ENCODE measurements at places on chromosomes 6 and 20. TPM values are rescaled to one million over a fixed set of nuclear protein-coding genes. Genes with fewer than 3 reads are reported as not detected.

Gene ADGRF1
- not detected for total RNA-seq

Gene RIPOR2
- 5.7 TPM for total RNA-seq

Gene FOXA2
- total RNA-seq, result not detected

Gene CTCFL
- not detected for total RNA-seq

Gene ZNF341
- 2.4 TPM for total RNA-seq

Gene SNPH
- 12.2 TPM for total RNA-seq

Gene NFS1
- 67.1 TPM for total RNA-seq

Gene SLPI
- not detected for total RNA-seq

Gene SIRPB2
- 6.9 TPM for total RNA-seq

Gene FAM83D
- total RNA-seq, result 0.49 TPM

Gene PAK5
- not detected for total RNA-seq

DNA sequence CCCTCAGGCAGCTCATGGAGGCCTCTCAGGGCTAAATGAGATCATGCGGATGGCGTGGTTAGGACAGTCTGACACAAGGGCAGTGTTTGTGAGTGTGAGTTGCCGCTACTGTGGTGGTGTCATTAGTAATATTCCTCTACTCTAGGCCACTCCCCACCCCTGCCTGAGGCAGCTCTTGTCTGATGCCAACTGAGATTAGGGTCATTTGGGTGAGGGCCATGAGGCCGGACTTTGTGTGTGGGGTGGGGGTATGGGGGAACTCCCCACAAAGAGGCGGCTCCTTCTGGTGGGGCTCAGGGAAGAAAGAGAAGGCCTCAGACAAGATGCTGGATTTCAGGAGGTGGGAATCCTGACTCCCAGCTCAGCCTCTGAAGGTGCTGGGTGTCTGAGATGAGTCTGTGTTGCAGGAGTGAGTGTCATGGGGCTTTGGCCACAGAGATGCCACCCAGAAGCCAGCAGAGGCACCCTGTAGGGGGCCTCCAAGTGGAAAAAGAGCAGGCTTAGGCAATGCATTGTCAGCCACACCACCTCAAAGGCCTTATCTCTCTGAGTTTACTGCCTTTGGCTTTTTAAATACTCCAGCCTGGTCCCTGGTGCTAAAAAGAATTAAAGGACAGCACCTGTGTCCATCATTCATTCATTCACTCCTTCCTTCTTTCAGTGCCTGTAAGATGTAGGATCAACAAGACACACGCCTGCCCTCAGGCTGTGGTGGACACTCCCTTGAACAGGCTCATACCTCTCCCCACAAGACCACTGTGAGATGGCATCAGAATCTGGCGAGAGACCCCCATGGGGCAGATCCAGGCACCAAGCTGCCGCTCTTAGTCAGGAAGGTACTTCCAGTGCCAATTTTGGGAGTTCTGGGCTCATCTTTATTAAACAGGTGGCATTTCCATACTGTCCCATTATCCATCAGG, 175.2 kb downstream of the MRPL14 start:
- peaks cover 6% of the 10 kb centered on the region for H3K4me1 ChIP-seq
- no peaks in the 10 kb centered on the region for H3K27me3 ChIP-seq
- DNase-seq, result no peak
- H3K27ac ChIP-seq, result peak overlapping the region; percentile 49
- H3K36me3 ChIP-seq, result no peaks in the 10 kb centered on the region
- no peak overlapping the region for H3K4me3 ChIP-seq

DNA sequence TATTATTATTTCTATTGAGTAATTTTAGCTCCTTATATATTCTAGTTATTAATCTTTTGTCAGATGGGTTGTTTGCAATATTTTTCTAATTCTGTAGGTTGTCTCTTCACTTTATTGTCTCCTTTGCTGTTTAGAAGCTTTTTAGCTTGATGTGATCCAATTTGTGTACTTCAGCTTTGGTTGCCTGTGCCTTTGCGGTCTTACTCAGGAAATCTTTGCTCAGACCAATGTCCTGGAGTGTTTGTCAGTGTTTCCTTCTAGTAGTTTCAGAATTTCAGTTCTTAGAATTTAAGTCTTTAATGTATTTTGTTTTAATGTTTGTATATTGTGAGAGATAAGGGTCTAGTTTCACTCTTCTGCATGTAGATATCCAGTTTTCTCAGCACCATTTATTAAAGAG, 916.0 kb upstream of the EYS start:
- DNase-seq, result no peak
- no peaks in the 10 kb centered on the region for H3K27me3 ChIP-seq
- no peak overlapping the region for H3K27ac ChIP-seq
- no peak overlapping the region for H3K4me3 ChIP-seq
- H3K4me1 ChIP-seq, result no peaks in the 10 kb centered on the region

DNA sequence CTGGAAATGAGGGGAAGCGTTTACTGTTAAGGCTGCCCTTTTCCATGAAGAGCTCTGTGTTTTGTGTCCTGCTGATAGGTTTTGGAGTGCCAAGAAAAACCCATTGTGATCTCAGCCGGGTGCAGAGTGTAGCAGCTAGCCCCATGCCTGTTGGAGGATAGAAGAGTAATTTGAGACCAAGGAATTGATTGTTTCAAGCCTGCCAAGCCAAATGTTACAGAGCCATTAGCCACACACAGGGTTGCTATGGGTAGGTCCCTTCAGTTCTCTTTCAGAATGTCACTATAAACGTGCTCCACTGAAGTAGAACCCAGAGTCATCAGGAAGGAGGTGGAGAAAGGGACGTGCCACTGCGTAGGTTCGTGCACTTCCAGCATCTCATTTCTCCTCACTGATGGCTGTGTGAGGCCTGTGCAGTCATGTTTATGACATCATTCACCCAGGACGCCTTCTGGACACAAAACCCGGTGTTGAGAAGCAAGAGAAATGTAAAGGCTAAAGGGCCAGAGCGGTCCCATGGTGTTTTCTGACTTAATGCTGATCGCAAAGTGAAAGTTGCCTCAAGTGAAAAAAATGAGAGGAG, 6.6 kb downstream of the GMPR start:
- H3K27me3 ChIP-seq, result no peaks in the 10 kb centered on the region
- H3K4me3 ChIP-seq, result no peak overlapping the region
- H3K4me1 ChIP-seq, result peaks cover 50% of the 10 kb centered on the region
- H3K36me3 ChIP-seq, result peaks cover 31% of the 10 kb centered on the region
- H3K27ac ChIP-seq, result peak overlapping the region; percentile 89
- no peak for DNase-seq

DNA sequence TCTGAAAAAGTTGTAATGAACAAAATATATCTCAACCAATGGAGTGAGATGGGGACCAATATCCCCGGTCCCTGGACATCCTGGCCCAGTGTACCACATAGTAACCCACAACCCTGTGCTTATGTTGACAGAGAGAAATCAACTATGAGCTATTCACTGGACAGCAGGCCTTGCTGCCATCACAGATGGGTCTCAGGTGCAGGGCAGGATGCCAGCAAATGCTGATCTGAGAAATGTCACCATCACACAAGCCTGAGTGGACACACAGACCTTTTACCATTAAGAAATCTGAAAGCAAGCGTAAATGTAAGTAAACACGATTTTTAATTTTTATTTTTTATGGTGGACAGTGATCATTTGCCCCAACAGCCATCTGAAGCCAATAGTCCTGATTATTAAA, 9.1 kb downstream of the RPP40 start:
- no peaks in the 10 kb centered on the region for H3K27me3 ChIP-seq
- no peak overlapping the region for H3K27ac ChIP-seq

- H3K27me3 ChIP-seq, result no peaks in the 10 kb centered on the region
- H3K4me3 ChIP-seq, result no peak overlapping the region
- peaks cover 20% of the 10 kb centered on the region for H3K4me1 ChIP-seq
- no peaks in the 10 kb centered on the region for H3K36me3 ChIP-seq
Measured at GRCh38 chr6:131958542-131959470, 7.6 kb upstream of the CCN2 start.

DNA sequence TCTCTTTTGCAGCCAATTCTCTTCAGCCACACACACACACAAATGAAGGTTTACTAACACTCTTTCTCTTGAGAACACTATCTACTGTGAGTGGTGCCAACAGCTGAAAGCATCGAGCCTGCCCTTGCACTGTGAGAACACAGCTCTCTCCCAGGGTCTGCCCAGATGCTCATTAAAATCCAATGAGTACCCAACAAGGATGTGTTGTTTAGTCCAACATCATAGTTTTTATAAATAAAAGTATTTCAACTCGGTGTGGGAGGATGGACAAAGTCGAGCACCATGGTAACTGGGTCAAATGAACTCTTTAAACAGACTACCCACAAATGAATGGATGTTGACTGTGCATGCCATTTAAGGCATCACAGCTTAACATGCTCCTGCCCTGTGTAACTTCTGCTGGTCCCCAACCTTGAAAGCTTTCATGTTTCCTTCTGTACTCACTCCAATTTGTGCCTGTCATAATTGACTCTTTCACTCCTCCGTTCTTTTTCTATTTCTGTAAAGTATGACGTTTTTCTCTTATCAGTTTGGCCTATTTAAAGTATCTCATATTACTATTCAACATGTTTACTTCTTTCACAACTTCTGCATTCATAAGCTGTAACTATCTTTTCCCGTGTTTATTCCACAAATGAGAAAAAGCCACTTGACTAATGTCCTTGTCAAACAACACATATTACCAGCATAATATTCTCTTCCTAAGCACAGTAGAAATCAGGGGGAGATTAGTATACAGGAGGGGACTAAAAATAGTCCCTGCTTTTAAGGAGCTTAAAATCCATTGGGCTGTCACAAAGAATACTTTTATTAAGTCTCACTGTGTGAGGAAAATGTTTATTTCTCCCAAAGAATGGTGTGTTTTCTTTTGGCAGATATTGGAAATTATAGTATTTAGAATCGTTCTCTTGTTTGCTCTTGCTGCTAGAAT, 215.4 kb downstream of the RFPL4B start:
- H3K4me3 ChIP-seq, result no peak overlapping the region
- no peaks in the 10 kb centered on the region for H3K36me3 ChIP-seq
- no peak for DNase-seq
- no peaks in the 10 kb centered on the region for H3K27me3 ChIP-seq
- no peak overlapping the region for H3K27ac ChIP-seq

GRCh38 chr6:75528423-75528822, 34.8 kb upstream of the FILIP1 start:
- peaks cover 5% of the 10 kb centered on the region for H3K4me1 ChIP-seq
- no peak overlapping the region for H3K4me3 ChIP-seq
- no peak overlapping the region for H3K27ac ChIP-seq
- H3K27me3 ChIP-seq, result no peaks in the 10 kb centered on the region
- no peak for DNase-seq
- H3K36me3 ChIP-seq, result no peaks in the 10 kb centered on the region

DNA sequence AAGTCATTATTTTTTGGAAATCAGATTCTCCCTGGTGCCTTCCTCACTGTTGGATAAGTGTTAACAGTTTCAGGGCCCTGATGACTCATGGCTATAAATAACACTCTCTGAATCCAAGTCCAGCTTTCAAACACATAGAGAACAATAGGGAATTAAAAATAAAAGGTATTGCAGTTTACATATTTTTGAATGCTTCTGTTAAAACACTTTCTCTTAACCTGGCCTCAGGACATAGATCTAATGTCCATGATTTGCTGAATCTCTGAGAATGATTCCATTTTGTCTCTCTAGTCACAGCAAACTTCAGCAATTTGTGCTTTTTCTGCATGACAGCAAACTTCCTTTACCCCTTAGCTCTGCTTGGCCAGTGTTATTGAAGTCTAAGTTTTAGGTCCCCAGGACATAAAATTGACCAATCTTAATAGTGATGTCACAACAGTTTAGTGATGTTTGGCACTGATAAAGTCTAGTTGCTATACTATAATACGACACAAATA, 1192.4 kb upstream of the CITED2 start:
- H3K36me3 ChIP-seq, result no peaks in the 10 kb centered on the region
- no peaks in the 10 kb centered on the region for H3K27me3 ChIP-seq
- peaks cover 13% of the 10 kb centered on the region for H3K4me1 ChIP-seq
- peak overlapping the region; percentile 18 for H3K27ac ChIP-seq
- DNase-seq, result peak; percentile 15
- no peak overlapping the region for H3K4me3 ChIP-seq

- no peak overlapping the region for H3K27ac ChIP-seq
- no peaks in the 10 kb centered on the region for H3K4me1 ChIP-seq
- DNase-seq, result no peak
Measured at GRCh38 chr6:151576633-151577032, 82.8 kb downstream of the CCDC170 start.

GRCh38 chr20:59207742-59208357, 44.2 kb downstream of the ZNF831 start:
- peak; percentile 48 for DNase-seq
- no peak overlapping the region for H3K27ac ChIP-seq
- H3K4me3 ChIP-seq, result no peak overlapping the region
- H3K4me1 ChIP-seq, result peaks cover 29% of the 10 kb centered on the region
- H3K36me3 ChIP-seq, result no peaks in the 10 kb centered on the region

DNA sequence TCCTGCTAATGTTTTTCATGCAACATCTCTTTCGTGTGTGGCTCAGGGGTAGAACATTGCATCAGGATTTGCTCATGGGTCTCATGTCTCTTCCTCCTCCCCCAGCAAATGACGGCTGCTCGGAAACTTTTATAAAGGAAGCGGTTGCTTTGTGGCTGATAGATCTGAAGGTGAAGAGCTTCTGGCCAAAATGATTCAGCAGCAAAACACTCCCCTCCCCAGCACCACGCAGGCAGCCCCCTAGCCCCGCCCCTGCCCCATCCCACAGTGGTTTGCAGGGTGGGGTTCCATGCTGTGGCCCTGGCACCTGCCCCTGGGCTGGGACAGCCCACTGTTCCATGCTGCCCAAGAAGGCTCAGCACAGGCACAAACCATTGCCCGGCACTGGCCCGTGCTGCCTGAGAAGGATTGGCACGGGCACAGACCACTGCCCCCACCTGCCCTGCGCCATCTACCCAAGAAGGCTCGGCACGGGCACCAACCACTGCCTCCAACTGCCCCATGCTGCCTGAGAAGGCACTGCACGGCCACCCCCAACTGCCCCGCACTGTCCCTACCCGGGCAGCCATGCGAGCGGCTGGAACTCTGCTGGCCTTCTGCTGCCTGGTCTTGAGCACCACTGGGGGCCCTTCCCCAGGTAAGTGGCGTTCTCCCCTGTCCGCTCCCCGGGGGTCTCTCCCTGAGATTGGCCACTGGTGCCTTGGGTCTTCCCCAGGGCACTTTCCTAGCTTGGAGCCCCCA, at the start of gene CST7:
Gene CST7, plus strand, starts transcription at position 331 of the 741 bp plus-strand sequence. Its CDS starts 237 bp downstream, at position 568.
- no peak for DNase-seq
- no peaks in the 10 kb centered on the region for H3K4me1 ChIP-seq
- H3K4me3 ChIP-seq, result peak within 1 kb of the TSS; percentile 14

- H3K36me3 ChIP-seq, result no peaks in the 10 kb centered on the region
- peaks cover 5% of the 10 kb centered on the region for H3K27me3 ChIP-seq
- H3K4me3 ChIP-seq, result no peak overlapping the region
- no peaks in the 10 kb centered on the region for H3K4me1 ChIP-seq
Measured at GRCh38 chr20:64140956-64141355, 23.3 kb upstream of the MYT1 start.

- H3K27ac ChIP-seq, result no peak overlapping the region
- no peaks in the 10 kb centered on the region for H3K27me3 ChIP-seq
- no peak overlapping the region for H3K4me3 ChIP-seq
- DNase-seq, result no peak
Measured at GRCh38 chr6:49892280-49892679, 25.9 kb upstream of the CRISP1 start.

GRCh38 chr20:31716818-31717477, 5.7 kb downstream of the BCL2L1 start:
- peak overlapping the region; percentile 100 for H3K27ac ChIP-seq
- H3K27me3 ChIP-seq, result no peaks in the 10 kb centered on the region
- DNase-seq, result no peak
- no peak overlapping the region for H3K4me3 ChIP-seq
- peaks cover 44% of the 10 kb centered on the region for H3K36me3 ChIP-seq

GRCh38 chr6:51396583-51396982, 577.9 kb downstream of the TFAP2B start:
- no peak for DNase-seq
- no peaks in the 10 kb centered on the region for H3K36me3 ChIP-seq
- H3K4me3 ChIP-seq, result no peak overlapping the region
- H3K27me3 ChIP-seq, result no peaks in the 10 kb centered on the region
- no peak overlapping the region for H3K27ac ChIP-seq
- no peaks in the 10 kb centered on the region for H3K4me1 ChIP-seq

GRCh38 chr6:144730088-144730645, 445.0 kb downstream of the UTRN start:
- DNase-seq, result no peak
- H3K4me3 ChIP-seq, result no peak overlapping the region
- H3K4me1 ChIP-seq, result no peaks in the 10 kb centered on the region

Data from heart right ventricle (tissue), 16 donors.